ENCODE measurements at places on chromosomes 16 and 17.

GRCh38 chr17:36900160-36900512 lies 37.1 kb upstream of the LHX1 start:
- no peak for DNase-seq

DNA sequence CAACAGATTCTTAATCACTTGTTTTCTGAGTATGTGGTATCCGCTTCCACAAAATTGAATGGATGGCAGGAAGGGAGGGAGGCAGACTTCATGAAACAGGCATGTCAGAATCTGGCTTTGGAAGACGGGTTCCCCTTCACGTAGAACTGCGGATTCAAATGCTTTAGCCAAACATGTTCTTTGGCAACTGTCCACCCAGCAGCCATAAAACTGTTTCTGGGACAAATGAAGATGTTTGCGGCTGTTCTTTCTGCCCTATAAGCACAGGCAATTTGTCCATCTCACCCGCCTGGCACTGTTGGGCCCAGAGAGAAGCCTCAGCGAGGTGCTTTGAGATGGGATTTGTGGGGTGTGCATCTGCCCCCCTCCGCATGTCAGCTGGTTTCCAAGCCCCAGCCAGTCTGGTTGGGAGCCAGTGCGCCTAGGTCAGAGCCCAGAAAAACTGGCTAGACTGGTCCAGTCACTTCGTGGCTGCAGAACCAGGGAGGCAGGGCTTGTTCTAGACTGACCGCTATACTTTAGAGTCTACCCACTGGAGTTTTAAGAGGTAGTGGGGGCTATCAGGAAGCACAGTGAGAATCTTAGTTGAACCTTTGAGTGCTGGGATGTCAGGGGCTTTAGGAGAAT lies 6.3 kb downstream of the CRHR1 start:
- no peak for DNase-seq

- DNase-seq, result peak; percentile 49
These were observed 69.7 kb downstream of the TANC2 start for GRCh38 chr17:63035695-63036094.

DNA sequence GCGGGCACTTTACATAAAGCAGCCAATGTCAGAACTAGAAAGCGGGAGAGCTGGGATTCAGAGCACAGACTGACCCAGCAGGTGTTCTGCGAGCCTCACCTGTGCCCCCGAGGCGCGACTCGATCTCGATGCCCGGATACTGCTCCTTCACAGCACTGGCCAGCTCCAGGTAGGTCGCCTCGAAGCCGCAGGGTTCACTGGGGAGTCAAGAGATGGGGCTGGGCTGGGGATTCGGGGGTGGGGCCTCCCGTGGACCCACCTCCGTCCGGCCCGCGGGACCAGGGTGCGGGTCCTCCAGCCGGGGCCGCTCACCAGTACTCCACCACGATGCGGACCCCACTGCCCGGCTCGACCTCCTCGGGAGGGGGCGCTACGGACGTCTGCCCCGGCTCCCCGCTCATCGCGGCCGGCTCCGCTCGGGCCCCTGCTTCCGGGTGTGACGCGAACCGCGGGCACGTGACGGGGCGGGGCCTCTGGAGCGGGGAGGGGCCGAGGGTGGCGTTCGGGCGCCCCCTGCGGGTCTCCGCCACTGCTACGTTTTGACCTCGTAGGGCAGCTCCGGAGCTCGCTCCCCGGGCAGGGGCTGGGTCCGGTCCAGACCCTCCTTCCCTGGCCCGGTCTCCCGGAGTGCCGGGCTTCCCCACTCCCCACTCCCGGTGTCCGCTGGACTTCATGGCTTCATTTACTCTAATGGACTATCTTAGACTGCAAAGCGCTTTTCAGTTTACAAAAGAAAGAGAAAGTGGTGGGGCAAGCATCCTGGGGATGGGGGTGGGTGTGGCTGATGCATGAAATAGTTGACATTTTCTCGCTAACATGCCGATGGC lies at the start of gene MIEN1:
Gene MIEN1 (minus strand): TSS at position 438 of the 827 bp plus-strand sequence. CDS start 37 bp downstream, at position 401.
- peak; percentile 79 for DNase-seq

DNA sequence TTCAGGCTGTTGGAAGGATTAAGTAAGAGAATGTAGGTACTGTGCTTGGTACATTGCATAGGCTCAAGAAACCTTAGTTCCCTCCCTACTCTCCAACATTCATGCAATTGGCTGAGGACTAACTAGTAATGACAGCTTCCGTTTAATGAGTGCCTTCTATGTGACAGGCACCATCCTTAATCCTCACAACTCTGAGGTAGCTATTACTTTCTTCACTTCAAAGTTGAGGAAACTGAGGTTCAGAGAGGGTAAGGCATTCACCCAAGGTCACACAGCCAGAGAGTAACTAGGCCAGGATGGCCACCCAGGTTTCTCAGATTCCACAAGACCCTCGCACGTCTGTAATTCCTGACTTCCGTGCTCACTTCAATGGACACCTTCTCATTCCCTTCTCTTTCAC lies 22.2 kb downstream of the UNC119 start:
- DNase-seq, result no peak

GRCh38 chr17:66518677-66519076 lies 216.3 kb downstream of the PRKCA start:
- DNase-seq, result no peak

DNA sequence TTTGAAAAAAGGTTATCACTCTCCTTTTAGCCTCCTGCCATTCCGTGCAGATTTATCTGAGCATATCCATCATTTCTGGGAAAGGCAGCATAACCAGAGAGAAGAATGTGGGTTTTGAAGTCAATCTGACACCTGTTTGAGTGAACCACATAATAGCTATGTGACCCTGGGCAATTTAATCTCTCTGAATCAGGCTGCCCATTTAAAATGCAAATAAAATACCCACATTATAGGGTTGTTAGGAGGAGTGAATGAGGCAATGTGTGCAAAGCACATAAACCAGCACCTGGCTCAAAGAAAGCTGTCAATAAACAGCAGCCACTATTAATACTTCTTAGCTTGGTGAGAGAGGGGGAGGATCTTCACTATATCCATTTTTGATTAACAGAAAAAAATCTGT lies 88.0 kb downstream of the CACNG1 start:
- no peak for DNase-seq

DNA sequence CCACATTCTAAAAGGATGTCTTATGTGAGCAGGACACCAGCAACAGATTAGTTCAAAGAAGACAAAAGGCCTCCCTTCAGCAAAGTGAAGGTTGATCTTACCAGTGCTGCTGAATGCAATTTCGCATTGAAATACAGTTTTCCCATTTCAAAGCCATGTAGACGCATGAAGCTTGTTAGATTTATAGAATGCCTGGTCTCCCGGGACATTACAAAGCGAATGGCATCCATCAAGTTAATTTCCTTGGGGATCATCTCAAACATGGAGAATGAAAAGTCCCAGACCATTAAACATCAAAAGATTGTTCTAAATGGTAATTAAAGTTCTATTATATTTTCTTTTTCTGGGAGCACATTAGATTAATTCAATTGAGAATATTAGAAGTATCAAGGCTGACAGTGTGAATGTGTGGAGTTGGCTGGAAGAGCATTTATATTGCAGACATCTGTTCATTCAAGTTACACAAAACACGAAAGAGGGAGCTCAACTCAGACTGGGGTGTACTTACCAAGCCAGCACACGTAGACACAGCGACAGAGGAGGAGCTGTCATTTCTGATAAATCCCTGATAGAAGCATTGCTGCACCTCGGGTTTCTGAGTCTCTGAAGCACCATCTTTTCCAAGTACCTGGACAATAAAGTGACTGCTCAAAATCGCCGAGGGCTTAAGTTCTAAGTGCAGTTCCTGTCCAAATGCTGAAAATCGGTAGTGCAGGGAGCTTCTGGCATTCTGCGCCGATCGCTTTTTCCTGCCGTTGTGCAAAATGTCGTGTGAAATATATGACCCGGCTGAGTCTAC lies 3.8 kb downstream of the ADAMTS18 start:
- DNase-seq, result no peak

DNA sequence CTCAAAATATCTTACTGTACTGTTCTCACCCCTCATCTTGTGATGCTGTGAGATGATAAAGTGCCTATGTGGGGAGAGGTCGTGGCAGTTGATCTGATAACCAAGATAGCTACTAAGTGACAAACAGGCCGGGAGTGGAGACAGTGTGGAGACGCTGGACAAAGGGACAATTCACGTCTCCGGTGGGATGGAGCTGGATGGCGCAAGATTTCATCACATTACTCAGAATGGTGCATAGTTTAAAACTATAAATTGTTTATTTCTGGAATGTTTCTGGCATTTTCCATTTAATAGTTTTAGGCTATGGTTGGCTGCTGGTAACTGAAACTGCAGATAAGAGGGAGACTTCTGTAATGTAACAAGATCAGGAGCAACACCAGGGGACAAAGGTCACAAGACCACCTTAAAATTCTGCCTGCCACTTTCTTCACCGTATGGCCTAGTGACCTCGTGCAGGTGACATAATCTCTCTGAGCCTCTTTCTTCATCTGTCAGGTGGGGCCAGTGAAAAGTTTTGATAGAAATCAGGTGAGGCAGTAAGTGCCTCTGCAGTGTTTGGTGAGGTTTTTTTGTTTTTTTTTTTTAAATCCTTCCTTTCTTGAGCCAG lies 54.4 kb upstream of the LGALS9 start:
- DNase-seq, result no peak

DNA sequence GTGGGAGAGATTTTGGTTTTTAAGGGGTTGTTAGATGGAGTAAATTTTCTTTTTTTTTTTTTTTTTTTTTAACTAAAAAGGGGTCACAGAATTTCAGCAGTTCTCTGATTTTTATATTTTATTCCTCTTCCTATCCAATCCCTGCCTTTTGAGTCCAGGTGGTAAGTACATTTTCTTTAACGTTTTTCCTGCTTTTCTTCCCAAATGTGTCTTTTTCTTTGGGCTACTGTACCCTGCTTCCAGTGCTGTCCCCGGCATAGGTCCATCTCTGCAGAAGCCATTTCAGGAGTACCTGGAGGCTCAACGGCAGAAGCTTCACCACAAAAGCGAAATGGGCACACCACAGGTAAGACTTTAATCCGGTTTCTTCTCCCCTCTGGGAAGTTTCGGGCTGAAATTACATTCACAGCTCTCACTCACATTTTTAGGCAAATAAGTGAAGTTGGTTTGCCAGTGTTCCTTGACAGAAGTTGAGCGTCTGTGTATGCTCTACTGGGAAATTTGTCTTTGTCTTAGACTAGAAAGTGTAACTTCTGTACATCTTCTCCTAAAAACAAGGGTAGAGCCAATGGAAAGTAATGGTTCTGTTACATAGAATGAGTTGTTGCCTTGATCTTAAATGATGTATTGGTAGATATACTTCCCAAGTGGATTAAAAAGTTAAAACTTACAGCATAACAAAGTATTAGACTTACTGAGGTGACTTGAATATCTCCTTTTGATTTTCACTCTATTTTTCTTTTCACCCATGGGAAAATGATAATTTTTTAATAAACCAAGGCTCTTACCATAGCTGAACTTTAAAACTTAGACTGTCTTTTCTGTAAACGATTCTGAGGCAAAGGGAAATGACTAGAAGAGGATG lies 54.5 kb downstream of the TUBD1 start:
- DNase-seq, result peak; percentile 53

DNA sequence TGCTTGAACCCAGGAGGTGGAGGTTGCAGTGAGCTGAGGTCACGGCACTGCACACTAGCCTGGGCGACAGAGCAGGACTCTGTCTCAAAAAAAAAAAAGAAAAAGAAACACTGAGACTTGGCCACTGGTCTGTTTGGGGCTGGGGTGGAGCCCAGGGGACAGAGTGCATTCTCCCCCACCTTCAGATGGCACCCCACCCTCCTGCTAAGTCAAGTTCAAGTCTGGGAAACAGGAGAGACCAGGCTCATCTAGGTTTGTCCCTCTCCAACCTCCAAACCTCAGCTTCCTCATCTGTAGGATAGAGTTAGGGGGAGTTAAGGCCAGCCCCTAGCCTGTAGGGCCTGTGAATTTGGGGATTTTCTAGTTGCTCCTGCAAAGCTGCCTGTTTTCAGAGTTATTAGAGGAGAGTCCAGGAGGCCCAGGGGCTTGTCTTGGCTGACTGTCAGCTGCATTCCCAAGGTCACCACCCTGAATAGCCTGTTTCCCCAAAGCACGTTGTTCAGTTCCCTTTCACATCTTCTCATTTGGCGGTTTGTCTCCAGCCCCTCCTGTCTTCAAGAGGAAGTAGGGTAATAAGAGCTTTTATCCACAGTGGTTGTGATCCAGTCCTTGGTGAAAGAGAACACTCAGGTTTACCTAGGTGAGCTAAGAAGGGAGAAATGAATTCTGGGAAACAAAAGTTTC lies 2.2 kb downstream of the MT3 start:
- no peak for DNase-seq

- no peak for DNase-seq
These were observed 17.1 kb upstream of the FAM83G start for GRCh38 chr17:19021622-19022083.

DNA sequence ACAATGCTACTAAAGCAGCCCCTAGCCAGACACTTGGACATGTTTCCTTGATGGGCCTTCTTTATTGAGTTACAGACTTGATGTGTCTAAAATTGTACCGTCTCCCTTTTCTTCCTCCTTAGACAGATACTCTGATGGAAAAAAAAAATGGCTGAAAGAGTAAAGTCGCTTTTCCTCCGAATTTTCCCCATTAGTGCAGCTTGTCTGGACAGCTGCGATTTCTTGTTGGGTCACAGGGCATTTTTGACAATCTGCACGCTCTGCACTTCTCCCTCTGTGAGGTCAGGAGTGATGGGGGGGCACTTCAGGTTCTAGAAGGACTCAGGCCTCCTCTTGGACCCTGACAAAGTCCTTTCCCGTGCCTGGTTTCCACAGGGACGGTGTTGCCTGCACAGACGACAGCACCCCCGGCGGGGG lies 968 bp upstream of the PRKAR1A start:
- DNase-seq, result no peak

DNA sequence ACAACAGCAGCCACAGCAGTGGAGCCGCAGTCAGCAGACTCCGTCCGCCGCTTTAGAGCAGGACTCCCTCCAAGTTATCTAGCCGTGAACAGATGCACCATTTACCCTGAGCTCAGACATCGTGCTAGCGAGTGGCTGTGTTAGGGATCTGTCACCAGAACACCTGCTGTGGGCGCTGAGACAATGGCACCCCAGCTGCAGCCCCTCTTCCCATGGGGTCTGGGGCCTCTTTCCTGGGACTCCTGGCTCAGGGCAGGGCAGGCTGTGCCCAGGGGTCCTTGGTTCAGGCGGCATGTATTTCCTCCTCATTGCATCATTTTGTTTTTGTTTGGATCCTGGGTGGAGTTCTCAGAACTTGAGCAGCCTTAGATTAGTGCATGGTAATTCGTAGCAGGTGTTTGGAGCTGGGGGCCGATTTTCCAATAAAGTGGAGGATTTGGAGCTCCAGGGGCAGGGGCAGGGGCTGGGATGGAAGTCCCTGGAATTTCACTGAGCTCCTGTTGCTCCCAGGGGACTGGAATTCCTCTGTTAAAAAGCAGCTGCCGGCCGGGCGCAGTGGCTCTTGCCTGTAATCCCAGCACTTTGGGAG lies 23.4 kb downstream of the NMRAL1 start:
- no peak for DNase-seq
